Transverse colon (tissue), 4 donors: ENCODE measurements at places on chromosomes 11 and 22.

- DNase-seq = no peak
- H3K27ac ChIP-seq = no peak overlapping the region
- no peaks in the 10 kb centered on the region for H3K36me3 ChIP-seq
- no peaks in the 10 kb centered on the region for H3K27me3 ChIP-seq
- peaks cover 10% of the 10 kb centered on the region for H3K4me1 ChIP-seq
- H3K4me3 ChIP-seq = no peak overlapping the region
These were observed 72.2 kb downstream of the CDKN1C start for GRCh38 chr11:2813141-2813908.

- H3K27me3 ChIP-seq = no peaks in the 10 kb centered on the region
- H3K4me3 ChIP-seq = peak within 1 kb of the TSS; percentile 25
- H3K4me1 ChIP-seq = no peaks in the 10 kb centered on the region
- DNase-seq = peak; percentile 30
- no peaks in the 10 kb centered on the region for H3K36me3 ChIP-seq
These were observed at the start of gene PARVG for GRCh38 chr22:44180706-44181032. Gene PARVG, plus strand, starts transcription at chr22:44180925. Its CDS starts 2,405 bp downstream, at chr22:44183330.

GRCh38 chr11:14079011-14079410 lies 116.5 kb downstream of the SPON1 start:
- H3K27me3 ChIP-seq = no peaks in the 10 kb centered on the region
- no peak for DNase-seq
- no peaks in the 10 kb centered on the region for H3K36me3 ChIP-seq
- H3K4me1 ChIP-seq = no peaks in the 10 kb centered on the region
- no peak overlapping the region for H3K4me3 ChIP-seq

DNA sequence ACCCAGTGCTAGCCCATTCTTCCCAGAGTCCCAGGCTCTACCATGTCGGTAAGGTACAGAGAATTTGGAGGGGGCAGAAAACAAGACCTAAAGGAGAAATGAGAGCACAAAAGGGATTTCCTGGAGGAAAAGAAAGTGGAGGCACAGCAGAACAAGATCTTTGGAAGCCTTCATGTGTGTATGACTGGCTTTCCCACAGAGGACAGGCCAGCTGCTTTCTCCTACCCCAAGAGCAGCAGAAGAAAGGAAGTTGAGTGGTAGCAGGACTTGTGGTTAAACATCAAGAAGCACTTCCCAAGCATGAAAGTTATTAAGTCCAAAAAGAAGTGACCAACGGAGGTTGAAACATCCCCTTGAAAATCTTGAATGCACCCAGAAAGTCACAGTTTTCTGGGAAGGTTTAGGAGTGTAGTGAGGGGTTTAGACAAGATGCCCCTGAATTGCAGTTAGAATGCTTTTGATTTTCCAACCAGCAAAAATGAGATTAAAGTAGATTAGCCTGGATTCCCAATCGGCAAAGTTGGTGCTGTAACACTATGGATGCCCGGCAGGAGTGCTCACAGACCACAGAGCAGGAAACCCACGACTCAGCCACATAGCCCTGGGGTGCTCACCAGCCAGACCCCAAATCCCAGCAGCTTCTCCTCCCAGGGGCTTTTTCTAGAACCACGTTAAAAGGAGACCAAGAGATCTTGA lies 608 bp downstream of the TMPRSS13 start:
- no peaks in the 10 kb centered on the region for H3K36me3 ChIP-seq
- no peaks in the 10 kb centered on the region for H3K27me3 ChIP-seq
- no peak for DNase-seq
- no peak overlapping the region for H3K4me3 ChIP-seq

DNA sequence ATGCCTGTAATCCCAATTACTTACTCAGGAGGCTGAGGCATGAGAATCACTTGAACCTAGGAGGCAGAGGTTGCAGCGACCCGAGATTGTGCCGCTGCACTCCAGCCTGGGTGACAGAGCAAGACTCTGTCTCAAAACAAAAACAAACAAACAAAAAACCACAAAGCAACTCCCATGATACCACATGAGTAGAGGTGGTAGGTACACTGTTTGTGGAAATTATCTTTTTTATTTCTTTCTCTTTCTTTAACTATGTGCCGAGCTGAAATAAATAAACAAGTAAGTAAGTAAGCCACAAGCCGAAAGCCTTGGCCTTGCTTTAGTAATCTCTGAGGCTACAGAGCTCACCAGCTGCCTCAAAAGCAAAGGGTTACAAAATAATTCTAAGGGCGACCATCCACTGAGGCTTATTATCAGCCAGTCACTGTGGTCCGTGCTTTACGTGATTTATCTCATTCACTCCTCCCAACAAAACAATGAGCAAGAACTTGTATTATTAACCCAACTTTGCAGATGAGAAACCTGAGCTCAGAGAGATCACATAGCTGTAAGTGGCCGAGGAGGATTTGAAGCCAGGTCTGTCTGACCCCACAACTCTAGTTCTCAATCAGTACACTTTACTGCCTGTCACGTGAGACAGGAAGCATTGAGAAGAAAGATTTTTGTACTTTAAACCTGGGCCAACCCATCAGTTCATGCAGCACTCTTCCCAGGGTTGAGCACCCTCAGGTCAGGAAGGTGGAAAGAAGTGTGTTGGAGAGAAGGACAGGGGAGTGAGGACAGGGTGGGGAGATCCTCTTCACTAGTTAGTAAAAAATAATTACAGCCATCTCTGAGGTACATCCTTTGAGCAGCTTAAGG lies 69.8 kb upstream of the MTMR2 start:
- H3K27me3 ChIP-seq = no peaks in the 10 kb centered on the region
- H3K4me3 ChIP-seq = no peak overlapping the region
- no peak overlapping the region for H3K27ac ChIP-seq
- no peak for DNase-seq

GRCh38 chr11:44708009-44708408 lies 18.8 kb upstream of the TSPAN18 start:
- no peak overlapping the region for H3K27ac ChIP-seq
- no peak for DNase-seq
- H3K4me3 ChIP-seq = no peak overlapping the region
- no peaks in the 10 kb centered on the region for H3K4me1 ChIP-seq
- H3K27me3 ChIP-seq = no peaks in the 10 kb centered on the region

DNA sequence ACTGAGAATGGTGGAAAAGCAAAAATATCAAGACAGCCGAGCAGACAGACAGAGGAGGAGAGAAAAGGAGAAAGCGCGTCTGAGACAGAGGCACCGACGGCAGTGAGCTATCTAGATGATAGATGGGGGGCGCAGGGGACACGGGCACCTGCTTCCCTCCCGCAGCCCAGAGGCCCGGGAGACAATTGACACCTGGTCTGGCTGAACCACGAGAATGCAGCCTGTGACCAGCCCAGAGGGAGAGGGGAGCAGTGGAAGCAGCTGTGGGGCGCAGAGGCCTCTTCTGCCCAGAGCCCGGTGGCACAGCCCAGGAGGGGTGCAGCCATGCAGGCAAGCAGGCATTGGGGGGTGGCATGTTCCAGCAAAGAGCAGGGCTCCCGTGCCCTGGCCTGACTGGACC lies 48.2 kb downstream of the ELFN2 start:
- H3K4me1 ChIP-seq = no peaks in the 10 kb centered on the region
- no peak overlapping the region for H3K27ac ChIP-seq
- peaks cover 66% of the 10 kb centered on the region for H3K27me3 ChIP-seq
- no peaks in the 10 kb centered on the region for H3K36me3 ChIP-seq

DNA sequence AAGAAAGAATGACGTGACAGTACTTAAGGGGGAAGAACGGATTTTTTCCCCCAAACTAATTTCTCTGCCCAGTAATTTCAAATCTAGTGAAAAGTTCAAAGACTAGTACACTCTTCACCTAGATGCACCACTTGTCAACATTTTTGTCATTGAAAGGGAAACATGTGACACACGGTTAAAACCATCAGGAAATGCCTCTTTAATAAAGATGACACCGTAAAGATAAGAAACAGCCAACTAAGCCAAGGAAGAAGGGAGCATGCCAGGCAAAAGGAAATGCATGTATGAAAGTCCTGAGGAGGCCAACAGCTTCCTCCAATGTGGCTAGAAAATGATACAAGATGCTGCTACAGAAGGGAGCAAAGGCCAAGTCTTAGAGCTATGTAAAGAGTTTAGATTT lies 49.4 kb downstream of the RSF1 start:
- H3K4me1 ChIP-seq = peaks cover 19% of the 10 kb centered on the region
- H3K27ac ChIP-seq = no peak overlapping the region
- DNase-seq = no peak
- no peaks in the 10 kb centered on the region for H3K36me3 ChIP-seq
- no peaks in the 10 kb centered on the region for H3K27me3 ChIP-seq

DNA sequence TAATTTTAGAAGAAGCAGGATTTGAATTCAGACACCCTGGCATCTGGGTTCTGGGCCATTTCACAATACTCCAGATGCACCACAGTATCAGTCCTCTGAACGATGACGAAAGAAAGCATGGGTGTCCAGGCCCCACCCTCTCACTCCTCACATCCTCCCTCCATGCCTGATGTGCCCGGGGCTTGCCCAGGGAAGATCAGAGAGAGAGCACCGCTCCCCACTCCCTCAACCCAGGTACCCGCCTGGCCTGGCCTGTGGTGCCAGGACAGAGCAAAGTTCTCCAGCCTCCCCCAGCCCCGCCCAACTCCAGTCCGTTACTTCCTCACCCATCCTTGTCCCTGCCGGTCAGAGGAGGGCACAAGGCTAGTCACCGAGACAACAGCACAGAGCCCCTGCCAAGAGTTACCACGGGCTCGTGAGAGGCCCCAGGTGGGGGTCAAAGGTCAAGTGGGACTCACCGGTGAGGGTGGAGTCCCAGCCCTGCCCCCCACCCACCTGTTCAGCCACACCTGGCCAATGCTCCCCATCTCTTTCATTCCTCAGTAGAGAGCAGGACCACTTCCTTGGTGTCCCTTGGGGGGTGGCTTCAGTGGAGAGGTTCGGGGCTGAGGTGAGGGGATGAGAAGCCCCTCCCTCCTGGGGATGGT lies 8.1 kb downstream of the BCL9L start:
- H3K4me1 ChIP-seq = peaks cover 99% of the 10 kb centered on the region
- no peaks in the 10 kb centered on the region for H3K27me3 ChIP-seq
- H3K27ac ChIP-seq = peak overlapping the region; percentile 100
- peak overlapping the region; percentile 33 for H3K4me3 ChIP-seq
- H3K36me3 ChIP-seq = no peaks in the 10 kb centered on the region
- DNase-seq = peak; percentile 77

DNA sequence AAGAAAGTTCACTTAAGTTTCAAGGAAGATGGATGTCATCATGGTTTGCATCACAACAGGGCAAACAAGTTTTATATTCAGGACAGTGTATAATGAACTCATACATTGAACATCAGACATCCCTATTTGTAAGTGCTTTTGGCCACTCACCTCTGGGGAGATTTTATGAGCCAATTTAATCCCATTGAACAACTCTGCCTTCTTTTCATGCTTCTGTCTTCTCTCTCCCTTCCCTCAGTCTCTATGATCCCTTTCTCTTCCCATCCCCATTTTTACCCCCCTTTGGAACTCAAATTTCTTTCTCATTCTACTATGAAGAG lies 234.3 kb upstream of the POU2AF2 start:
- H3K27ac ChIP-seq = no peak overlapping the region
- no peaks in the 10 kb centered on the region for H3K4me1 ChIP-seq
- H3K4me3 ChIP-seq = no peak overlapping the region
- no peaks in the 10 kb centered on the region for H3K36me3 ChIP-seq
- no peaks in the 10 kb centered on the region for H3K27me3 ChIP-seq
- no peak for DNase-seq

DNA sequence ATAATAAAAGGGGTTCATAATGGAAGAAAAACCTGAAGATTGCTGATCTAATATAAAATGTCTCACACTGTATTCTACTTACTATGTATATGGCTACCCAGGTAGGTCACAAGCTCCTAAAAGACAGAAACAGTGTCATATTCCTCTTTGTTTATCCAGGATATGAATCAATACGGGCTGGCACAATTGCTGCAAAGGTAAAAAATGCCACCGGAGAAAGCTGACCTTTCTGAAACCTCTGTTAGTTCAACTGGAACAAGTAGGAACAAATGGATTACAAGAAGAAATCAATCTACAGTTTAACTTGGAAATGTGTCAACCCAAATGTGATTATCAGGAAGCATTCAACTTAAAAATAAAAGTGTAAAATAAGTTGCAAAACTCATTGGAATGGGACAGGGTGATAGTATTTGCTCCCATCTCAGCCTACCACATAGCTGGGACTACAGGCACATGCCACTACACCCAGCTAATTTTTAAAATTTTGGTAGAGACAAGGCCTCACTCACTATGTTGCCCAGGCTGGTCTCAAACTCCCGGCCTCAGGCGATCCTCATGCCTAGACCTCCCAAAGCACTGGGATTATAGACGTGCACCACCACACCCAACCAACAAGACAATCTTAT lies 27.6 kb downstream of the SLC35F2 start:
- H3K27me3 ChIP-seq = no peaks in the 10 kb centered on the region
- H3K27ac ChIP-seq = no peak overlapping the region
- DNase-seq = no peak
- no peak overlapping the region for H3K4me3 ChIP-seq
- H3K4me1 ChIP-seq = no peaks in the 10 kb centered on the region

DNA sequence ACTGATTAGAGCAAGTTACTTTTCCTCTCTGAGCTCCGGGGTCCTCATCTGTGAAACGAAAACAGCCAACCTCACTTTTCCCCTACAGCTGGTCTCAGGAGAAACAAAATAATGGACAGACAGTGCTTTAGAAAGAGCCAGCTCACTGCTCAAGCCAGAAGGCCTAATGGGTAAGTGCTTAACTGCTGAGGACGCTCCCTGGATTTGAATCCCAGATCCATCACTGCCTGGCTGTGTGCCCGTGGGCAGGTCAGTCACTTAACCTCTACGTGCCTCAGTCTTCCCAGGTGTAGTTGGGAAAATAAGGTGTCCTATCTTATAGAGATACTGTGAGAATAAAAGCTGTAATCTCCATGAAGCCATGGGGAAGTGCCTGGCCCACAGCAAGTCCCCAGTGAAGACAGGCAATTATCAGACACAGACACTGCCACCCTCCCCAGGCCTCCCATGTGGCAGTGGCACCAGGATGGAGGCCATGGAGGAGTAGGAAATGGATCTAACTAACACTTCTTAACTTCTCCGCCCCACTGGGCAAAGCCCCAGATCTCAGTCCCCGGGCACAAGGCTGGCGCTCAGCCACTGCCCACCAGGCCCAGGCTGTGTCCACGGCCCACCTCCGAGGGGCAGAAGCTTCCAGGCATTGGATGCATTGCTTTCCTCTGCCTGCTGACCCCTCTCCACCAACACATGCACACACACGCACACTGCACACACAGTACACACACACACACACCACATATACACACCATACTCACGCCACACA lies 9.2 kb downstream of the TP53I11 start:
- no peak for DNase-seq
- H3K4me3 ChIP-seq = no peak overlapping the region
- H3K27ac ChIP-seq = no peak overlapping the region
